ENCODE measurements at places on chromosomes 6 and 20.

DNA sequence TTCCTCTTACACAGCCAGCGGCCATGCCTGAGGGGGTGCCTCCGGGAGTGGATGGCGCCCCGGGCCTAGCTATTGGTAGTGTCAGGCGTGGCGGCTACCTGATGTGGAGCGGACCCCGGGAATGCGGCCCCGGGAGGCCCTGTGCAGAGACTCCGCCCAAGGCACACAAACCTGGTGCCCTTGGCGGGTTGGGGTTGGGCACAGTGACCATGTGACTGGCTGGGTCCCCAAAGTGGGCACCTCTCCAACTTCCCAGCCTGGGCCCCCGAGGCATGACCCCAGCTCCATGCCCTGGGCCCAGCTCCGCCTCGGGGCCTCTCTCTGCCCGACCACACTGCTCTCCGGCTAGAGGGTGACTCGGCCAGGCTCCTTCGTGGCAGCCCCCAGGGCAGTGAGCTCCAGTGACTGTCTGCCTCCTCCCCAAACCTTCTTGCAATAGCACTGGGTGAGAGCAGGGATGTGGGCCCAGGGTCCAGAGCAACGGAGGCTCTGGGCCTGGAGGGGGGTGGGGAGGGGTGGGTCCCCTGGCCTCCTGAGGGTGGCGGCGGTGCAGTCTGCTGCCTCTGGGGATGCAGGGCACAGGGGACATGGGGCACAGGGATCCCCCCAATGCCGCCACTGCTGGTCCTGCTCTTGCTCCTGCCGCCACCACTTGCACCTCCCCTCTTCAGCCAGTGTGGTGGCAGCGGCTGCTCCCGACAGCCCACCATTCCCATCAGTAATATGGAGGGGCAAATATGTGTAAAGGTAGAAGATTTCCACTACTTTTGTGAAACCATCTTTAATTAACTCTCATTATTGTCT, 942.9 kb upstream of the EPHA7 start:
- DNase-seq = no peak

GRCh38 chr6:62480544-62480943, 194.5 kb upstream of the KHDRBS2 start:
- no peak for DNase-seq

DNA sequence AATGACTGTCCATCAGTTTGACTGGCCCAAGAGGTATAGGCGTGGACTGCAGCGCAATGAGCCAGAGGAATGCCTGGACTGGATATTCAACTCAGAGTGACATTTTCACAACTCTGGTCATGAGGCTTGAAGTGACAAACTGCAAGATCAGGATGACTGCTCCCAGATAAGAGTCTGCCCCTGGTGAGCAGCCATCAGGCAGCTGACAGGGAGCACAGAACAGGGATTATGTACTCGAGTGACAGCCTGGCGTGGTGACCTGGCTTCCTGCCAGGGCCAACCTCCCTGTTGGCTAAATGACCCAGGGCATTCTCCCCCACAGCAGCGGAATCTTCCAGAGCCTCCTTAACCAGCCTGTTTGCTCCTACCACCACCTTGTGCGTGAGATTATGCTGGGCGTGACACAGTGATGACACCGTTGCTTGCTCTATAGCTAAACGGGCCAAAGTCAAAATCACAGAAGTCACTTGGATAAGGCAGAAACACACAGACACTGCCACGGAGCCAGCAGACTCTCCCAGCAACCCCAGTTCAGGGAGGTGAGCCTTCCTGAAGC, 209.1 kb upstream of the JARID2 start:
- DNase-seq = no peak

DNA sequence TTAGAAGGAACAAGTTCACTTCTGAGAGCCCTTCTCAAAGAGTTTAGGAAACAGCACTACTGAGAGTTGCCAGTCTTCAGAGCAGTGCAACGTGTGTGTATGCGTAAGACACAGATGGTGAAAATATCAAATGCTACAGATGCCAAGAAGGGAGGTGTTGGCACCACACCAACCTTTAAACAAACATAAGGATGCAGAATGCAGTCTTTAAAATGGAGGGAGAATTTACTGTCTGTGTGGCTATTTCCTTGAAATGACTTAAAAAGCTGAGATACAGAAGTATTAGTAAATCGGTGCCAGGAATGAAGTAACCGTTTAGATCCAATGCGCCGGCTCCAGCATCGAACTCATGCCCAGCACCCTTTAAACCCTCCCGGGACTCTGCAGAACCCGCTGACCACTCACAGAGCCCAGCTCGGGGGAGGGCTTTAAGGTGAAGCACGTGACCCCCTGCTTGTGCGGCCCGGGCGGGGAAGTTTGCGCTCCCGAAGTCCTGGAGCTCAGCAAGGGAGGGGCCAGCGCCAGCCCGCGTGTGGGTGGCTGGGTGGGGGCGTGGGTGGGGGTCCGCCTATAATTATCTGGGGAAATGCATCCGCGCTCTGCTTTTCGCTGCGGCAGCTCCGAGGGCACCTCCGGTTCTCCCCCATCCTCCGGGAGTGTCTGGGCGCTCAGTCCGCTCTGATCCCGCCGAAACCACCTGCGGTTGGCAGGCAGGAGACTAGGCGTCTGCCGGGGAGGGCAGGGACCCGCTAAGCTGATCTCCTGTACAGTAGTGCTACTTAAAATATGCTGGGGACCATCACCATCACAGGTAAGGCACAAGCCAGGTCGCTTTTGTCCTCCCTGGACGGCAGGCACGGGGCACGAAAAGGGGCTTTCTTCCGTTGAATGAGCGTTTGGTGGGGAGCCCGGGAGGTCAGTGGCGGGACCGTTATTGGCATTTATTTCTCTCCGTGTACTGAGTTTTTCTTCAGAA, 66.0 kb downstream of the ZBTB2 start:
- DNase-seq = peak; percentile 81

All from skin of body (tissue), 3 donors.